ENCODE measurements at places on chromosomes 7 and 10. TPM values are rescaled to one million over a fixed set of nuclear protein-coding genes. Genes with fewer than 3 reads are reported as not detected.

The HDAC9 gene
- 98.0 TPM for total RNA-seq

The C10orf67 gene
- not detected for total RNA-seq

The PBLD gene
- 8.1 TPM for total RNA-seq

The IQUB gene
- 0.83 TPM for total RNA-seq

The PDZD8 gene
- total RNA-seq: 32.4 TPM

The GFRA1 gene
- 56.0 TPM for total RNA-seq

DNA sequence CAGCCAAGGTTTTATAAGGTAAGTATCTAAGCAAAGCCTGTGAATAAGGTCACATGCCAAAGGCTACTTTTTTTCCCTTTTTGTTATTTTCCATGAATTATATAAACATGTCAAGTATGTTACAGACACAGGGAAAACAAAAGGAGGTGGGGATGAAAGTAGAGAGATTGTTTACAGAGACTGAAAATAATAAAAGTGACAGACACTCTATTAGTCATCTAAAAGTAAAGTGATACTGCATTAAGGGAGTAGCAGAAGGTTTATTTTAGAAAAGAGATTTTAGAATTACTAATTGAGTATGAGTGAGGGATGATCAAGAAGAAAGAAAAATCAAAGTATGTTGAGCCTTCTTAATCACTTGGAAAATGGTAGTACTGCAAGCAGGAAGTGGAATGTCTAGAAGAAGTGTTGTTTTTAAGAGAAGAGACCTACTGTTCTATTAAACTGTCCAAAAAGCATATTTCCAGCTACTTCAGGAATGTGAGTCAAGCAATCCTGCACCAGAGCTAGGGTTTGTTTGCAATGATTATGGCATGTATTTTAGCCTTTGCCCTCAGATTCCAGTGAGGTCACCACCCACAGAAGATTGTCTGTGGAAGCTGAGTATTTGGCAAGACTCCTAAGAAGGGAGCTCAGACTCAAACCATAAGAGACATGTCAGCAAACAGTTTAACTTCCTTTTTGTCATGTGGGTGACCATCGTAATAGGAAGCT is 177.9 kb upstream of the PLXDC2 start:
- H3K27ac ChIP-seq: peak overlapping the region; percentile 62
- peaks cover 20% of the 10 kb centered on the region for H3K4me1 ChIP-seq
- peak overlapping the region; percentile 43 for H3K4me3 ChIP-seq
- no peaks in the 10 kb centered on the region for H3K27me3 ChIP-seq
- no peaks in the 10 kb centered on the region for H3K36me3 ChIP-seq

DNA sequence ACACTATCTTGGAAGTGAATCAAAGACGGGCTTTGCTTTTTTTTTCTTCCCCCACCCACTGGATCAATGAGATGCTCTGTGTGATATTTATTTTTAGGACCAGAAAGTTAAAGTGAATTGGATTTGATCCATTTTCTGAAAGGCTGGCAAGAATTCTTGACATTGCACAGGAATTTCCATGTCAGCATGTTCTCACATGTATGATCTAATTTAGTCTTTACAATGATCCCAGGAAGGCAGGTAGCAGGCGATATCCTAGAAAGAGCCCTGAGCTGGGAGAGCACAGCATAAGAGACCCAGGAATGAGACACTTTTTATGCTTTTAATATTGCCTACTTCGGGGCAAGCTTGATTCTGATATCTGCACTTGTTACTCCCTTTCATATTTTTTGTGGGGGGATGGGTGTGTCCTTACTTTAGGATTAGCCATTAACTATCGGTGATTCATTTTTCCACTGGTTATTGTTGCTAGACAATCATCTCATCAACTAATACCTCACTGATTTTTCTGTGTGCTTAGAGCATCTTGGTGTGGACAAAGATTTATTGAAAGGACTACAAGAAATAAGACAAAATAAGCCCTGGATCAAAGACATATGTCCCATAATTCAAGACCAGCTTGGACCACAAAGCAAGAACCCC is 58.1 kb downstream of the NRP1 start:
- no peak overlapping the region for H3K4me3 ChIP-seq
- H3K27me3 ChIP-seq: no peaks in the 10 kb centered on the region
- H3K4me1 ChIP-seq: peaks cover 84% of the 10 kb centered on the region
- no peaks in the 10 kb centered on the region for H3K36me3 ChIP-seq
- DNase-seq: no peak

- no peaks in the 10 kb centered on the region for H3K36me3 ChIP-seq
- no peaks in the 10 kb centered on the region for H3K4me1 ChIP-seq
- H3K4me3 ChIP-seq: no peak overlapping the region
- H3K27me3 ChIP-seq: no peaks in the 10 kb centered on the region
- no peak overlapping the region for H3K27ac ChIP-seq
Observed at GRCh38 chr7:35334506-35334905, 80.6 kb upstream of the TBX20 start.

GRCh38 chr7:12884856-12885440 is 197.5 kb downstream of the ARL4A start:
- no peak overlapping the region for H3K4me3 ChIP-seq
- H3K36me3 ChIP-seq: no peaks in the 10 kb centered on the region
- H3K27ac ChIP-seq: no peak overlapping the region

DNA sequence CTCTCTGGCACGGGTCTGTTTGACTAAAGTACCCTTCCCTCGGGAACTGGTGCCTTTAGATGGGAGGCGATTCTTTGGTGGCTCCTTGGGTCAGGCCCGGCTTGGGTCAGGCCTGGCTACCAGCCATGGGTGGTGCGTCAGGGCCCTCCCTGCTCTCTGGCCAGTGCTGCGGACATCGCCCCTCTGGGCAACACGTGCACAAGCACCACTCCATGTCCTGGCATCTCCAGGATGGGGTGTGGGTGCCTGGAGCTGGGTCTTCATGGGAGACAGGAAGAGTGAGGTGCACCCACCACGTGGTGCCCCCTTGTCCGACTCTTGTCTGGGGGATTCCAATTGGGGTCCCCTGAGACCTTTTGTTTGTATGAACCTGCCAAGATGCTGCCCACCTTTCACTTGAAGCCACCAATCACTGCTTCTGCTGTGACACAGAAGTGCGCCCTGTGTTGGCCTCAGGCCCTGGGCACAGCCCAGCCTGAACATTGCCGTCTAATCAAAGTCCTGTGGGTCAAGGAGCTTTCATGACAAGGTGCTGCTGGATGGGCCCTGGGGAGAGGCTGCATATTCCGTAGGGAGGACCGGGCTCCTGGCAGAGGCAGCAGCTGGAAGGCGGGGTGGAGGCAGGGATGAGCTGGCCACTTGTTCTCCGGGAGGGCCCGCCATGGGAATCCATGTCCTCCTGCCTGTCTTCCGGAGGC is 11.1 kb upstream of the PWWP2B start:
- no peak for DNase-seq
- H3K27me3 ChIP-seq: no peaks in the 10 kb centered on the region
- no peak overlapping the region for H3K4me3 ChIP-seq
- H3K36me3 ChIP-seq: no peaks in the 10 kb centered on the region
- H3K27ac ChIP-seq: no peak overlapping the region

- no peaks in the 10 kb centered on the region for H3K4me1 ChIP-seq
- no peak for DNase-seq
- no peak overlapping the region for H3K4me3 ChIP-seq
- H3K36me3 ChIP-seq: no peaks in the 10 kb centered on the region
- no peak overlapping the region for H3K27ac ChIP-seq
Observed at GRCh38 chr10:15990535-15991129, 130.3 kb upstream of the MINDY3 start.

DNA sequence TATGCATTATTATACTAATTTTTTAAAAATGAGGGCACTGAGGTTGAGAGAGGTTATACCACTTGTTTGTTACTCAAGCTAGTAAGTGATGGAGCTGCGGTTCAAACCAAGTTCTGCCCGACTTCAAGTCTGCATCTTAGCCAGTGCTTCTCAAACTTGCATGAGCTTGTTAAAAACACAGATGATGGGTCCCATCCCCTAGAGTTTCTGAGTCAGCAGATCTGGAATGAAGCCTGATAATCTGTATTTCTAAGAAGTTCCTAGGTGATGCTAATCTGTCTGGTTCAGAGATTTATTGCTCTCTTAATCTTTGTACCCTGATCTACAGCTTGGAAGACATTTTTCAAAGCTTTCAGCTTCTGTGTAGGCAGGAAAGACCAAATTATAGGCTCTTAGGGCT is 67.7 kb upstream of the CC2D2B start:
- peak overlapping the region; percentile 70 for H3K27ac ChIP-seq
- DNase-seq: no peak
- no peak overlapping the region for H3K4me3 ChIP-seq
- H3K36me3 ChIP-seq: no peaks in the 10 kb centered on the region
- no peaks in the 10 kb centered on the region for H3K27me3 ChIP-seq

GRCh38 chr7:98771519-98771918 is 98.3 kb downstream of the TMEM130 start:
- DNase-seq: no peak
- H3K27ac ChIP-seq: no peak overlapping the region
- H3K36me3 ChIP-seq: no peaks in the 10 kb centered on the region
- H3K4me1 ChIP-seq: no peaks in the 10 kb centered on the region
- H3K4me3 ChIP-seq: no peak overlapping the region
- H3K27me3 ChIP-seq: no peaks in the 10 kb centered on the region

- DNase-seq: no peak
- no peaks in the 10 kb centered on the region for H3K36me3 ChIP-seq
- H3K27ac ChIP-seq: no peak overlapping the region
- no peaks in the 10 kb centered on the region for H3K4me1 ChIP-seq
Observed at GRCh38 chr10:131732631-131733127, 168.1 kb upstream of the PPP2R2D start.

DNA sequence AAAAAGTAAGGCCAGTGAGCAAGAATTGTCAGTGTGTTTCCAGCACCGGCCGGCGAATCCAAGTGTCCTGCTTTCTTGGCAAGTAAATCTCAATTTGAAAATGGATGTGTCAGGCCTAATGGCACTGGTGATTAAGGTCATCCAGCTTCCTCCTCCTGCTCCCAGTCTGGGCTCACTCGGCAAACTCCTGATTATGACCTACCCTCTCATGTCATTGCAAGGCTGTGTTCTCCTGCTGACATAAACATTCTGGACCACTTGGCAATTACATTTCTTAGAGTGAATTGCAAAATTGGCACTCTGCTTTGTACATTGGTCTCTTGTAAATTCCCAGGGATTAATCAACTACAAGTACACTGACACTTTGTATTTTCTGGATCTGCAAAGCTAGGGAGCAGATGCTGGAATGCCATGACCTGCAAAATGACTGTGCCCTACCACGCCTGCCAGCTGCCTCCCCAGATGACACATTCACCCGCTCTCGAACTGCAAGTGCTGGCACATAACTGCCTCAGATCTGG is 473.8 kb downstream of the KIF20B start:
- H3K27ac ChIP-seq: no peak overlapping the region
- no peaks in the 10 kb centered on the region for H3K27me3 ChIP-seq
- no peaks in the 10 kb centered on the region for H3K4me1 ChIP-seq
- DNase-seq: no peak
